Glomerular endothelial cell (primary cell): ENCODE measurements at places on chromosomes 4 and X.
A peak's percentile ranks its signal among the peaks of the same experiment; 100 is the strongest.

- no peak for DNase-seq
Measured at GRCh38 chr4:113744667-113745240, 16.8 kb downstream of the CAMK2D start.

DNA sequence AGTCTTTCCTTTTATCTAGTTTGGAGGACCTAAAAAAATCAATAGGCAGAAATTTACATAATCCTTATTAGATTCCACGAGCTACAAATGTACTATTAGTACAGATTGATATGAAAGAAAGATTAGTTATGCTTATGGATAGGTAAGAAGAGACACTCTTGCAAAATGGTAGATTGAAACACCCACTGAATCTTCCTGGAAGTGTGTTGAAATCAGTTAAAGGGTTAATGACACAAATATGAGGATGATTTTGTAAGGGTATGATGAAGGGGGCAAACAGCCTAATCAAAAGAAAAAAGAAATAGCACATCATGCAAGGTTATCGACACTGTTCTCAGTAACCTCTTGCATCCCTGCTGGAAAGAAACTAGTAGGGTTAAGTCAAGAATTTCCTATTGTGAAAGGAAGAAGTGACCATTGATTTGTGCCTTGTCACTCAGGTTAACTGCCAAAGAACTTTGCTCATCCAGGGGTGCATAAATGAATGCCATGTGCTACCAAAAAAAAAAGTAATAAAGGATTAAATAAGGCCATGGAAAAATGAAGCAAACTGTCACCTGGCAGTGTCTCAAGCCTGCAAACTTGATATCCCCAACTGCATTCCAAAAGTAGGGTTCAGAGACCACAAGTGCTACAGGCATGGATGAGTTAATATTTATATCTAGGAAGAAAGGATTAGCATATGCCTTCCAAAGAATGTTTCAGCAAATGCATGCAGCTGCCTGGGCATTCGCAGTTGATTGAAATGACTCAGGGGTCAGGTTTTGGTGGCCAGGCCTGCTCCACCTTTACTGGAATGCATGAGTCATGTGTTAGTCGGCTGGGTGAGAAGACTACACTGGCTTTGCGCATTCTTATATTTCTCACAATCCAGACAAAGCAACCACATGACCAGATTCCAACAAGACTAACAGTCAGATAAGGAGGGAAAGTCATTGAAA, 78.3 kb upstream of the ATXN3L start:
- peak; percentile 84 for DNase-seq

GRCh38 chrX:139120760-139121159, 409.2 kb upstream of the FGF13 start:
- DNase-seq = no peak

DNA sequence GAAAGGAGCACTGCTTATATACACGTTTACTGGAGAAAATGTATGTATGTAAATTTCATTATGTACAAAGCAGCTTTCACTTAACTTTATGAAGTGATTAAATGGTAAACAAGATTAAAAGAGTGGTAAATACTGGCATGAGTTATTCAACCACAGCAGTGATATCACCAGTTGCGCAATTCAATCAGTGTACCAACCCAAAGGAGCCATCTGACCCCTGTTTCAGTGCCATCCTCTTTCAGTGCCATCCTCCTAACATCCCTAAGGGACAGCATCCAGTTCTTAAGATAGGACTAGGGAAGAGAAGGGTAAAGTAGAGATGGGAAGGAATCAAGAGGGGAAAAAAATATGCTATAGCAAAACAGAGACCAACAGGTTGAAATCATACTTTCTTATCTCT, 16.2 kb downstream of the HPF1 start:
- no peak for DNase-seq

DNA sequence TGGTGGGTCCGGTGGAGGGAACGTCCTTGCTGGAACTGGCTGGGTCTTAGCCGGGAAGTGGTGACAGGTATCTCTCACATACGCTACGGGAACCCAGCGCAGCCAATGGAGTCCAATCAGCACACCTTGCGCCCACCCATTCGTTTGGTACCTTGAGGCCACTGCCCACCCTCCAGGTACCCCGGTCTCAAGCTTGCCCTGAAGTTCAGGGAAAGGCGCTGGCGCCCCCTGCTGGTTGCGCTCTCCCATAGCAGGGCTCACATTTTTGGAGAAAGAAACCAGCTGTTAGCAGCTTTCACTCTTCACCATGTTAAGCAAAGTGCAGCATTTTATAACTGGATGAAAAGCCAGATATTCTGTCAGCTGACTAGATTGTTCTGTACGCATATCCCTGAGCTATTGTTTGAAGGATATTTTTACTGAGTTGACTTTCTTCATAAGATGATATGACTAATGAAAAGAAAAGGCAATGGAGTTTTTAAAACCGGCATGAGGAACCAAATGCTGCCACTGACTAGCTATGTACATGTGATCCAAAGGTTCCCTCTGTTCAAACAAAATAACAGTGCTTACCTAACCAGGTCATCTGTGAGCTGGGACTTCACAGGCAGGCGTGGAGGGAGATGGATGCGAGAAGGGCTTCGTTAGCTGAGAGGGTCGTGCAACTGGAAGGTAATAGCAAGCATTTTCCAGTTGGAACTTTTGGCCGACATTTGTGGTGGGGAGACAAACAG, 43.7 kb downstream of the OTOP1 start:
- no peak for DNase-seq

DNA sequence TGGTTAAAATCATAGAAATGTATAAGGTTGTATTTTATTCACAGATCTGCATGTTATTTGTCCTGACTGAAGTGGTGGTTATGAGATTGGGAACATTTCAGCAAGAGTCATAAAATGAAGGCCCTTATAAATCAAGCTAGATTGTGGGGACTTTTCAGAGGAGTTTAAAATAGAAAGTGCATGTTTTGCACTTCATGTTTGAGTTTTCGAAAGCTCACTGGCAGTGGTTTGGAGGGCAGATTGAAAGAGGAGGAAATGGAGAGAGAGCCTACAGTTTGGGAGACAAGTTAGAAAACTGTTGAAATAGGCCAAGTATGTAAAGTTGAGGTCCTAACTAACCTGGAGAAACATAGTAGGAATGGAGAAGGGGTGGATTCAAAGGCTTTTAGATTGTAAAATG, 124.9 kb downstream of the KDM6A start:
- no peak for DNase-seq

DNA sequence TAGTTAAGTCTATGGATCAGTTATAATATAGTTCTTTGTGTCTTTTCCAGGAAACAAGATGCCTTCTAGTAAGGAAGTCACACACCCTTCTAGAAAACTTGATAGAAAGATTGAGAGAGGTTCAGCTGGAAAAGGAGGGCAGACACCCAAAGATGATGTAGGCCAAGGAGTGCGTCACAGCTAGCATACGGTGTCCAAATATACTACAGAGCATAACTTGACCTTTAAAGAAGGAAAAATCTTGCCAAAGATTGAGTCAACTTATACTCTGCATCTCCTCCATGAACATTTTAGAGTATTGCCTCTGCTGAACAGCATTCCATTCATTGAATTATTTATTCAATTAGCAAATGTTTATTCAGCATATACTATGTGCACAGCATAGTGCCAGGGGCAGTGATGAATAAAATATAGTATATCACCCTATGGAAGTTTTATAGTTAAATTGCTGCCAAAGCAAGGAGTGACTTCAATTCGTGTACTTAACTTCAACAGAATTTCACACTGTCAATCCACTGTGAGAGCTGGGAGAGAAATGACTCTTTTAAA, 51.9 kb upstream of the SLC6A14 start:
- no peak for DNase-seq

GRCh38 chr4:8010618-8011017, 71.0 kb upstream of the AFAP1 start:
- DNase-seq = no peak

DNA sequence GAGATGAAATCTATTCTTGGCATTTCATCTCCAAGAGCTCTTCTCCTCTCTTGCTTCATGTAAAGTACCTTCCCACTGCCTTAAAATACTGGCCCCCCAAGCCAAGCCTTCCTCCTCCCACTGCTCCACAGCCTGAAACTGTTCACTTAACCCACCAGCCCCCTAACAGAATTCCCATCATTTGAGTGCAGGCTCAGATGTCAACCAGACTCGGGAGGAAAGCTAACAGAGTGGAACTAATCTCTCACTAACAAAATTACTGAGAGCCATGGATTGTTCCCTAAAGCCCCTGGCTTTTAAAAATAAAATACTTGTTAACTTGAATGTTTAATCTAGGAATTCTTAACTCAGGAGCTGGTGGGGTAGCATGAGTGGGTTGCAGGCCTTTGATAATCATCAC, 7.1 kb upstream of the DCUN1D4 start:
- DNase-seq = no peak

- DNase-seq = no peak
Measured at GRCh38 chrX:71846429-71846828, 64.2 kb upstream of the NHSL2 start.

GRCh38 chrX:133294126-133294525, 76.0 kb upstream of the TFDP3 start:
- no peak for DNase-seq

- DNase-seq = no peak
Measured at GRCh38 chr4:25058796-25059195, 28.1 kb upstream of the LGI2 start.

GRCh38 chr4:32268863-32269262, 1548.7 kb downstream of the PCDH7 start:
- no peak for DNase-seq

DNA sequence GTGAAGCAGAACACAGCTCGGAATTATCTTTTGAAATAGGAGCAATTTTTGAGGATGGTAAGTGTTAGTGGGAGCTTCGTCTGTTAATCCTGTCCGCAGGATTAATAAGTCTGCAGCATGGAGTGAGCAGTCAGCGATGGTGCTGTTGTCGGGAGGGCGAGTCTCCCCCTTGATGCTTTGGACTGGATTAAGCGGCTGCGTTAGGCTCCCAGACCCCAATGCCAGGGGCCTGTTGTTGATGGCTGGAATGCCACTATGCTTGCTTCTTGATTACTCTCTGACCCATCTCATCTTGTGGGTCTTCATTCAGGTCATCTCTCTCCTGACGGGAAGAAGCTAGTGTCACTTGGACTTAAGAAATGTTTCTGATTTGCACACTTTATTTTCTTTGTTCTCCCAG, 332.6 kb downstream of the ARHGAP10 start:
- no peak for DNase-seq

- DNase-seq = no peak
Measured at GRCh38 chr4:64533637-64534036, 124.4 kb upstream of the TECRL start.

GRCh38 chrX:97126020-97126419, 242.3 kb downstream of the RPA4 start:
- no peak for DNase-seq

DNA sequence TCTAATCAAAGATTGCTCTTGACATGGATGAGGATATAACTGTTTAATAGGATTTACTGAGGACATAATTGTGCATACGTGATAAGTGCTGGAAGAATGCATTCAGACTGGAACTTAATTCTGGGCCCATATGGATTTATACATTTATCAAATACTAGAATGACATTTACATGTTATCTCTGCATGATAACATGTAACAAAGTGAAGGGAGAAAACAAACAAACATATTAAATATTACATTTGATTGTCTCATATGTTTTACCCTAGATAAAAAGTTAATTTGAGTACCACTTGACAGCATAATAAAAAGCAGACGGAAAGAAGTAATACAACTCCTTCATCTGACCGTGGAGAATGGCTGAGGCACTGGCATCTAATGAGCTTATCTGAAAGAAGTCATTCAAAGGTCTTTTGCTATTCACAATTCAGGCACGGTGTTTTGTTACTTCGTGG, 297.8 kb downstream of the PPP3CA start:
- DNase-seq = no peak

GRCh38 chr4:184854673-184855072, 28.9 kb upstream of the ACSL1 start:
- no peak for DNase-seq

- DNase-seq = no peak
Measured at GRCh38 chrX:111568354-111568753, 56.9 kb downstream of the SERTM2 start.

GRCh38 chr4:3470244-3471097, 7.4 kb downstream of the DOK7 start:
- no peak for DNase-seq

GRCh38 chr4:151641167-151641566, 119.6 kb downstream of the GATB start:
- DNase-seq = no peak

GRCh38 chr4:30538794-30539193, 181.4 kb upstream of the PCDH7 start:
- DNase-seq = no peak

- no peak for DNase-seq
Measured at GRCh38 chr4:184853436-184853835, 27.7 kb upstream of the ACSL1 start.

GRCh38 chr4:7444731-7445130, 10.0 kb upstream of the PSAPL1 start:
- no peak for DNase-seq

DNA sequence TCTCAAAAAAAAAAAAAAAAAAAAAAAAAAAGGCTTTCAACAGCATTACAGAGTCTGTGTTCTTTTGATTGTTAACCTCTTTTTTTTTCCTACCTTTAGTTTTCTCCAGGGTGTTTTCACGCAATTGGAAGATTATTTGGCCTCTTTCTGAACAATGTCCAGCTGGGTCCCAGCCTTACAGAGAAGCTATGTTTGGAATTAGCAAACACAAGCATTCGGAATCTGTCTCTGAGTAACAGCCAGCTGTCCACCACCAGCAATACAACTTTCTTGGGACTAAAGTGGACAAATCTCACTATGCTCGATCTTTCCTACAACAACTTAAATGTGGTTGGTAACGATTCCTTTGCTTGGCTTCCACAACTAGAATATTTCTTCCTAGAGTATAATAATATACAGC, 13.3 kb downstream of the TLR3 start:
- no peak for DNase-seq

DNA sequence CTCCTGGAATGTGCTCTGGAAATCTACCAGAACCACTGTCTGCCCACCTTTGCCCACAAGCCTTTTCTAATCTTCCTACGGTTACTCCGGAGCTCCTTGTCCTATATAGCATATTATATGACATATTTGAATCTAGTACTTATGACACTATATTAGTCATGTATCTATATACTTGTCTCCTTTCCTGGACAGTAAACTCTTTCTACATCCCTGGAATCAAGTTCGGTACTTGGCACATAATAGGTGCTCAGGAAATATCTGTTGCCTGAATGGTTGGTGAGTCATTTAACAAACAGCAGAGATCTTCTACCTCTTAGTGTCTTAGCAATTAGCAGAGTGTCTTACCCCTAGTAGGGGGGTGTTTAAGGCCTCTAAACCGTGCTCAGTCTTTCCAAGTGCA, 123.6 kb downstream of the RELL1 start:
- no peak for DNase-seq

GRCh38 chr4:101501421-101501820, 154.1 kb upstream of the PPP3CA start:
- no peak for DNase-seq
